ENCODE measurements at places on chromosomes 16 and 17. TPM values are rescaled to one million over a fixed set of nuclear protein-coding genes. Genes with fewer than 3 reads are reported as not detected.

Gene TBC1D3H
- total RNA-seq, result not detected

Gene PIPOX
- 0.23 TPM for total RNA-seq

Gene CAVIN1
- total RNA-seq, result 304 TPM

Gene SLC47A1
- total RNA-seq, result 1.3 TPM

Gene PRSS53
- 0.86 TPM for total RNA-seq

Gene LAT
- not detected for total RNA-seq
